Tibial nerve (tissue), 4 donors: ENCODE measurements at places on chromosomes 16 and 17. TPM values are rescaled to one million over a fixed set of nuclear protein-coding genes. Genes with fewer than 3 reads are reported as not detected.

PIMREG gene
- total RNA-seq = 0.42 TPM

FBXW10 gene
- total RNA-seq = not detected

NTN1 gene
- total RNA-seq = 15.9 TPM

DNA sequence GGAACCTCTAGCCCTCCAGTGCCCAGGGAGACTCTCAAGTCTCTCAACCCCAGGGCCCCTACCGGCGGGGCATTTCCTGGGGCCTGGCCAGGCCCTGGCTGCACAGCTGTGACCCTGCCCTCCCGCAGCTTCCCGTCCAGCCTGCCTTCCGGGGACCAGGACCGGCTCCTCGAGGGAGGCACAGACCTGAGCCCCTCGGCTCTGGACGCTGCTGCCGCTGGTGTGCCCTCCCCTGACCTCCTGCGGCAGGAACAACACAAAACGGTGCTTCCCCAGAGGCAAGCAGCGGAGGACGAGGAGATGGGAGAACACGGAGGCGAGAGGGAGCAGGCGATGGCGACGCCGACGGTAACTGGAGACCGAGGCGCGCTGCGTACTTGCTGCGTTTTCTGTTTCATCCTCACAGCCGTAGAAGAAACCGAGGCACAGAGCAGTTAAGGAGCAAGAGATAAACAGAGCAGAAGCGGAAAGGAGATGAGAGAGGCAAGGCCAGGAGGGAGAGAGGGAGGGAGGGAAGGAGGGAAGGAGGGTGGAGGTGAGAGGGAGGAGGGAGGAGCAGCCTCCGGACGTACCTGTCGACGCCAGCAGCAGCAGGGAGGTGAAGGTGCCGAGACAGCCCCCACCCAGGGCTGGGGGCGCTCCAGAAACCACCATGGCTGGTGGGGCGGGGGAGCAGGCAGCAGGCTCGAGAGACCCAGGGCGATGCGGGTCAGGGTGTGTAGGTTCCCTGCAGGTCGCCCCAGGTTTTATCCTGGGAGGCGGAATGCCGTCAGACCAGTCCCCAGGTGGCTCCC is at the start of gene PRSS22:
Gene PRSS22 (minus strand): TSS at position 720 of the 794 bp plus-strand sequence. CDS start 66 bp downstream, at position 654.
- DNase-seq = no peak

DNA sequence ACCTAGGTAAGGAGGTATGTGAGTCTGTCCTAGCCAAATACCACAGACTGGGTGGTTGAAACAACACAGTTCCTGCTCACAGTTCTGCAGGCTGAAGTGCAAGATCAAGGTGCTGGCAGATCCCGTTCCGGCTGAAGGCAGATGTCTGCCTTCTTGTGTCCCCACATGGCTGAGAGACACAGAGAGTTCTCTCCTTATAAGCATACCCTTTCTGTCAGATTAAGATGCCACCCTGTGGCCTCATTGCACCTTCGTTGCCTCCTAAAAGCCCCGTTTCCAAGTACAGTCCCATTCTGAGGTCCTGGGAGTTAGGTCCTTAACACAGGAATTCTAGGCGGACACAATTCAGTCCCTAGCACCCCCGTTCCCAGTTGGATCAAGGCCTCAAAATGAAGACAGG is 9.1 kb upstream of the TMEM11 start:
- DNase-seq = no peak

- no peak for DNase-seq
Observed at GRCh38 chr16:55821210-55821609, 11.7 kb downstream of the CES1 start.
